IMR-90 (cell line): ENCODE measurements at places on chromosomes 11 and 22. TPM values are rescaled to one million over a fixed set of nuclear protein-coding genes. Genes with fewer than 3 reads are reported as not detected.

DNA sequence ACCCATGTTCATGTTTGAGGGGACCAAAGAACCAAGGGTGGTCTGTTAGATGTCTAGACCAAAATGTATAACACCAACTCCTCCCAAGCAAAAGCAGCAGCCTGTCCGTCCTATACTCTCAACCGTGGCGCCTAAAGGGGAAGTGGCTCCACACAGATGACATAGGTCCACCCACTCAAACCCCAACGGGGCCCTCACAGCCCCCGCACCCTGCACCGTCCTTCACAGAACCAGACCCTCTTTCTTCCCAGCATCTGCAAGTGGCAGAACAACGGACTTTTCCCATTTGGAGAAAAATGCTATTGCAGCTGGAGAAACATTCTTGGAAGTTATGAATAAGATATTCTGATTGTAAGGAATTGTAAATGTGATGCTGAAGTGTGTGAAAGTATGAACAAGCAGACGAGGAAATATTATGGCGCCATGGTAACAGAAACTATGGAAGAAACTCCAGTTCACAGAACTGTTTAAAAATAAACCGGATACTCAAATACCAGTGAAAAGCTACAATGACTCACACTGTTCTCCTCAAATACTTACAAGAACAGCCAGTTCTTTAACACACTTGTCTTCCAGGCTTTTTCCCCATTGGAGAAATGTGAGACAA is 76.5 kb upstream of the ARFGAP3 start:
- peak; percentile 97 for DNase-seq

- no peak for DNase-seq
Observed at GRCh38 chr11:34314936-34315335, 42.9 kb downstream of the ABTB2 start.

GRCh38 chr11:76783896-76784813 is 999 bp downstream of the TSKU start:
- peak; percentile 84 for DNase-seq

GRCh38 chr11:37747121-37747520 is 1149.1 kb upstream of the RAG2 start:
- DNase-seq: peak; percentile 35

- DNase-seq: no peak
Observed at GRCh38 chr11:106728379-106728778, 289.9 kb downstream of the GUCY1A2 start.

GRCh38 chr11:11973361-11973800 is 35.0 kb downstream of the DKK3 start:
- DNase-seq: peak; percentile 72

DNA sequence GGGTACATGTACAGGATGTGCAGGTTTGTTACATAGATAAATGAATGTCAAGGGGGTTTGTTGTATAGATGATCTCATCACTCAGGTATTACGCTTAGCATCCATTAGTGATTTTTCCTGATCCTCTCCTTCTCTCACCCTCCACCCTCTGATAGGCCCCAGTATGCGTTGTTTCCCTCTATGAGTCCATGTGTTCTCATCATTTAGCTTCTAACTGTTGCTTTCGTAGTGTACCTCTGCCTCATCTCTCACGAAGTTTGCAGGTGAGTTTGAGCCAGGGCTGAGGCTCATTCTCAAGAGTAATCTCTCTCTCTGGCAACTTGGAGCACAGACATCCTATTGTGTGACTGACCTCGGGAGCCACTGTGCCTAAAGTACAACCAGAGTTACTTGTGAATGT is 4.7 kb upstream of the HBE1 start:
- DNase-seq: no peak

GRCh38 chr22:43537019-43537585 is 125.3 kb downstream of the MPPED1 start:
- DNase-seq: no peak

The F2 gene
- not detected in 2 replicates for total RNA-seq

The OR56A1 gene
- not detected in 2 replicates for total RNA-seq

- peak; percentile 93 for DNase-seq
Observed at GRCh38 chr22:37328017-37328416, 45.7 kb downstream of the CYTH4 start.

The C2CD2L gene
- total RNA-seq: 2.2 TPM in 2 replicates

DNA sequence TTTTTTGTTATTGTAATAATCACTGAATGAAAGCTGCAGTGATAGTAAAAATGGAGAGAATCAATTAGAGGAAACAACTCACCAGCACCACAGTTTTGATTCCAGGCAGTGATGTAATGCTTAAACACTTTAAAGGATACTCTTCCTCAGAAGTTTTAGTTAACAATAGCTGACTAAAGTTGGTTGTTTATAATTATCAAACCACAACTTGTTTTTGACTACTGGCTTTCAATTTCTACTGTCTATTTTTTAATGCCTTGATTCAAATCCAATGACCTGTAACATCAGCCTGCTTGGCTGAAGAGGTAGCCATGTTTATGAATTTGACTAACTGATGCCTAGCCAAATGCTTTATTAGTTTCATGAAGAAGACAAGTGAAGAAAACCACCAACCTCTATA is 18.2 kb upstream of the CASP12 start:
- peak; percentile 56 for DNase-seq

DNA sequence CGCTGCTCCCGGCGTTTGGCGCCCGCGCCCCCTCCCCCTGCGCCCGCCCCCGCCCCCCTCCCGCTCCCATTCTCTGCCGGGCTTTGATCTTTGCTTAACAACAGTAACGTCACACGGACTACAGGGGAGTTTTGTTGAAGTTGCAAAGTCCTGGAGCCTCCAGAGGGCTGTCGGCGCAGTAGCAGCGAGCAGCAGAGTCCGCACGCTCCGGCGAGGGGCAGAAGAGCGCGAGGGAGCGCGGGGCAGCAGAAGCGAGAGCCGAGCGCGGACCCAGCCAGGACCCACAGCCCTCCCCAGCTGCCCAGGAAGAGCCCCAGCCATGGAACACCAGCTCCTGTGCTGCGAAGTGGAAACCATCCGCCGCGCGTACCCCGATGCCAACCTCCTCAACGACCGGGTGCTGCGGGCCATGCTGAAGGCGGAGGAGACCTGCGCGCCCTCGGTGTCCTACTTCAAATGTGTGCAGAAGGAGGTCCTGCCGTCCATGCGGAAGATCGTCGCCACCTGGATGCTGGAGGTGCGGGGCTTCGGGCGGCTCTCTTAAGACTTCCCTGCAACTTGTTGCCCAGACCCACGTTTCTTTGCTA is at the start of gene CCND1:
Gene CCND1, plus strand, starts transcription at position 162 of the 587 bp plus-strand sequence. Its CDS starts 158 bp downstream, at position 320.
- peak; percentile 94 for DNase-seq

The LMNTD2 gene
- total RNA-seq: 0.18 and 0.28 TPM in 2 replicates

DNA sequence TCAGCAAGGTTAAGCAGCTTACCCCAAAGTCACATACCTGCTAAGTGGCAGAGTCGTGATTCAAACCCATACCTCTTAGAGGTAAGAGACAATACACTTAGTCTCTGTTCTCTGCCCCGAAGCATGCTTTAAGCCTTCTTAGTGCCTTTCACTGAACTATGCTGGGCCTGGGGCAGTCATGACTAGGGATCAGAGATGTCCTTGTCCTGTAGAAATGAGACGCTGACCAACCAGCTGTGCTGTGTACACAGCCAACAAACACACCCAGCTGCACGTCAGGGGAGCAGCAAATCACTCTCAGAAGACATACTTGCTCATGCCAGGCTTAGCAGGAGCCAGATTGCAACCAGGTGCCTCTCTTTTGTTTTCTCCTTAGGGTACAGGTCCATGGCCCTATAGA is 255.7 kb downstream of the BUD13 start:
- DNase-seq: no peak

DNA sequence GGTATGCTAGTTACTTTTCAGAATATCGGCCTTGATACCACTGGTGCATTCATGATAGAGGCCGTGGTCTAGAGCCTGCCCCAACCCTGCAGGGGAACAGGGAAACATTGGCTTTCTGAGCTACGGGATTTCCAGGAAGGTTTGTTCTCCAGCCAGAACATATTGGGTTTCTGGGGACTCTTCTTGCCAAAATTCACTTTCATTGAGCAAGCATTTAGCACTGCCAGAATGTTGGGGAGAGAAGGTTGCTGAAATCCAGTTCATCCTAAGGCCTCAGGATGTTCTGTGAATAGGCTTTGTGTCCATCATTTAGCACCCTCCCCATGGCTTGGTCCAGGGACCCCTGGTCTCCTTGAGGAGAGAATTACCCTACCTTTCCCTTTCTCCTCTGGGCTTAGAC is 36.7 kb downstream of the DRG1 start:
- no peak for DNase-seq

The TMPRSS6 gene
- not detected in 2 replicates for total RNA-seq

DNA sequence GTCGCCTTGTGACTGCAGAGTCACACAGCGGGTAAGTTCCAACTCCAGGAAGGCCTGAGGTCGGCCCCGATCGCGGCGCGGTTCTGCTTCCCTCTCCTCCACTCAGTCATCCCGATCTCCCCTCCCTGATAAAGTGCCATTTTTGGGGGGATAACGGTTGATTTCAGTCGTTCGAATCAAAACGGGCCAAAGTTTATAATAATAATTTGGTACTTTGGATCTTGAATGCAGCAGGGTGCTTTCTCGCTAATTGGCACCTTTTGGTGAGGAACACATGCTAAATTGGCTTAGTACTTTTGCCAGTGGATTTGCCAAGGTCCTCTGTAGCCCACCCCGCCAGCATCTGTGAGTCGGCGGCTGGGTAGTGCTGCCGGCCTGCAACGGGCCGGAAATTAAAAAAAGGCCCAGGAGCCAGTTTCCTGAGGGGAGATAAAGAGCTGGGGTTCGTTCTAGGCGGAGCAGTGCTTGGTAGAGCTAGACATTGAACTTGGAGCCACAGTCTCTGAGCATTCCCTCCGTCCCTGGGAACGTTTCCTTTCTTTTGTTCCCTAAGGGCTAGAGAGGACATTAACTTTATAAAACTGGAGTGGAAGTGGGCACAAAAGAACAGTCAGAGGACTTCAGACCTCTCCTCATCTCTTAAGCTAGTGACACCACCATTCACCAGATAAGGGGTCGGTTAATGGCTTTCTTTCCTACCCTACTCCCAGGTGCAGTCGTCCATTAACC is 997 bp downstream of the UBE2L3 start:
- DNase-seq: peak; percentile 24

GRCh38 chr22:46753360-46753759 is 9.1 kb upstream of the TBC1D22A start:
- DNase-seq: no peak

DNA sequence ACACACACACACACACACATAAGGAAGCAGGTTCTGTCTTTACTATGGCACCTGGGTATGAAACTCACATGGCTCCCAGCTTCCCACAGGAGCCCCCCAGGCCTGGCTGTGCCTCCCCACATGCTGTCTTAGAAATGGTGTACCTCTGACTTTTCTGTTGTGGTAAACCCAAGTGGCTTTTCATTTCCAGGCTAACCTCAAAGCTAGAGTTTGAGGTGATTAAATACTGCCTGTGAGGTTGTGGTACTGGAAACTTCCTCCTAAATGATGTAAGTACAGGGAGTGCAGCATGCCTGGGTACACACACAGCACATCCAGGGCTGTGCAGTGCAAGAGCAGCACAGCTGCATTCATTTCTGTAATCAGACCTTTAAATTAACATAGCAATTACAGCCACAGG is 34.4 kb downstream of the ME3 start:
- DNase-seq: peak; percentile 49

GRCh38 chr11:131684111-131685060 is 314.0 kb downstream of the NTM start:
- no peak for DNase-seq

DNA sequence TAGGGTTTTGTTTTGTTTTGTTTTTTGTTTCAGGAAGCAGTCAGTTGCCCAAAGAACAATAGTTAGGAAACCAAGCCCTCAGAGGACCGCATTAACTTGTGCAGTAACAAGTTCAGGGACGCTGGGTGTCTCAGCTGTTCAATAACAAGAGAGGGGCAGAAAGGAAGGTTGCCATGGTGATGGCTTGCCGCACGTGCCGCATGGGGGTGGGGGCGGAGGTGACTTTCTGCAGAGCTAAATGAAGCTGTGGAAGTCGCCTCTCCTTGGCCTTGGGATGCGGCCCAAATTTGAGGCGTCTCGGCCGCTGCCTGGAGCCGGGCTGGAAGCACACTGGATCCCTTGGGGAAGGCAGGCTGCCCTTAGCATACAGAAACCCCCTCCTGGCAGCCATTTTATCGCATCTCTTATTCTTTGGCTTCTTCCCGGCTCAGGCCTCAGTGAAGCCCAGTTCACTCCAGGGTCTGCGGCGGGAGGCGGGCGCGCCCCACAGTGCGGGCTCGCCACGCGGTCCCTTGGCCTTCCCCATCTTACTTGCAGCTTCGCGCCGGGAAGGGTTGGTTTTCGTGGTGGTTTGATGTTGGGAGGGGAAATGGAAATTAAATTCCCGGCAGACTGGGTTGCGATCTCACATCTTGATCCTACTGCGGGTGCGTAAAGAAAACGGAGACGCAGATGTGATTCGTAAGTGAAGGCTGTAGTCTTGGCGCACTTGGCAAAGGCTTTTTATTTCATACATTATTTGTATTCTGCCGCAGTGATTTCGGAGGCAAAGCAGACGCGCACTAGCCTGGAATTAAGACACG is 94.3 kb downstream of the SLC17A6 start:
- peak; percentile 24 for DNase-seq

The ZNF215 gene
- 7.2 and 7.7 TPM in 2 replicates for total RNA-seq

DNA sequence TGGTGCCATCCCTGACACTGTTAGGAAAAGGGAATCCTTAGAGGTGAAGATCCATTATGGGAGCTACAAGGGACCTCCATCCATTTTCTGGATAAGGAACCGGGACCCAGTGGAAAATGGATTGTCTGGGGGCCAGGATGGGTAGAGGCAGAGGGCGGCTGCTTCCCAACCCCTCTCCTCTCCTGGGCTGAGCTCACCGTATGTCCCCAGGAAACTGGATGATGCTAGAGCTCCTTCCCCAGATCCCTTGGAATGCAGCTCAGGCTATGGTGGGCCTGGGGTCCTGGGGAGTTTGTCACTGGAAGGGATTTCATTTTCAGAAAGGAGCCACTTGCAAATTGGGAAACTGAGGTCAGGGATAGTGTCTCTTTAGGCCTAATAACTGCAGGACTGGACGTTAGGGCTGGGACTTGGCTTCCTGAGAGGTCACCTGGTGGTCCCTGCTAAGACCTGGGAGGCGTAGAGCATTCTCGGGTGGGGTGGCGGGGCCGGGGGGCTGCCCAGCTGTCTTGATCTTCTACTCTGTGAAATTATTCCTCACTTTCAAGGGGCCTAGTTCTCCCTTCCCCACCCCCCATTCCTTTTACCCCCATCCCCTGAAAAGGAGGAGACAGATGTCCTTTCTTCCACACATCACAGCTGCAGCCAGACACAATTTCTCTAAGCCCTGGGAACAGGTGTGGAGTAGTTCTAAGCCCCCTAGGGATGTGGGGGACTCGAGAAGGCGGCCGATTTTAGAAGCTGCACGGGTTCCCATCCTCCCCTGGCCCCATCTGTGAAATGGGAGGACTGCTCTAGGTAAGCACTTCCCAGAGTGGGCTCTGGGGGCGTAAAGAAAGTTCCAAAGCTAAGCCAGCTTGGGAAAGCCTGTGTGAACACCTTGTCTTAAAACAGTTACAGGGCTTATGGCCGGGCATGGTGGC is 99.8 kb downstream of the PKNOX2 start:
- DNase-seq: no peak

DNA sequence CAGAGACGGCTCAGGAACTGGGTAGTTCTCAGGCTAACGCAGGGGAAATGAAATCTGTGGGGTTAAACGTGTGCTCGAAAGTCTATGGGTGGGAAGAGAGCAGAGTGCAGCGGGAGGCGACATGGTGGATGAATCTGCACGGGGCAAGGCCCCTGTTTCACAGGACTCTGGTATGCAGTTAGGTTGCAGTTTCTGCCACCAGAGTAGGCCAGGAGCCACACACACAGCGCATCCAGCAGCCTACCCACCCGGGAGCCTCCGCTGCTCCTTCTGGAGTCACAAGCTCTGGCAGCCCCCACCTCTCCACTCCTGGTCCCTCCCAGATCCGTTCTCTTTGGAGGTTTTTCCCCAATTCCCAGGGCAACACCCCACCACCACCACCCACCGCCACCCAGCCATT is 27.0 kb downstream of the SPATA19 start:
- DNase-seq: no peak

GRCh38 chr11:119338318-119338890 is 2.3 kb downstream of the C1QTNF5 start:
- no peak for DNase-seq
